Epithelial cell of esophagus (primary cell): ENCODE measurements at places on chromosomes 2 and 18.

- DNase-seq: peak; percentile 96
Measured at GRCh38 chr2:215843579-215843978, 169.8 kb downstream of the MREG start.

DNA sequence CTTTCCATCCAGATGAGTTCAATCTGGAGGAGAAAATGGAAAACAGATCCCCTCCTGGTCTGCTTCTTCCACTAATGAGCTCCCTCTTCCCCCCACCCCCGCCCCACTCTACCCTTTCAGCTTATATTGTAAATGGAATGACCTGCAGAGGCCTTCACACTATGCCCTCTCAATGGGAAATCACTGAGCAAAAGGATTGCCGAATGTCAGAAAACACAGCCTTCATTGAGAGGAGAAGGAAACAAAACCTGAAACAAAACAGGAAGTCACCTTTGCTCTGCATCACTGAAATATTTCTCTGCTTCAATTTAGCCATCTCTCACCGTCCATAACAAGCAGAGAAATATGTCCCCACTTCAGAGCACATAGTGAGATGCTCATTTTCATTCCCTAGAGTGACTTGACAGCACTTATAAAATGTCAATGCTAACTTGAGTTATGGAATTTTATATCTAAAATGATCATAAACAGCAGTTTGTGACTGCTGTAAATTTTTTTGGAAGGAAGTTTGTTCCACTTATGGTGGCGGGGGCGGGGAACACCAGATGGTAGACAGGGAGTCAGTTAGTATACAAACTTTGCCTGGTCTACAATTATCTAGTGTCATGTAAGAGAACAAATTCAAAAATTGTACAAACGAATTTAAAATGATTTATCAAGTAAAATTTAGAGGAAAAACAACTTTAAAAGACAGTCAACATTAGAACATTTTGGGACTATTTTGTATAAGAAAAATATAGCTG lies 1.8 kb upstream of the FRZB start:
- DNase-seq: no peak

GRCh38 chr2:218289639-218290315 lies 2.5 kb downstream of the TMBIM1 start:
- peak; percentile 82 for DNase-seq

- no peak for DNase-seq
Measured at GRCh38 chr2:196851088-196851487, 41.9 kb upstream of the C2orf66 start.

DNA sequence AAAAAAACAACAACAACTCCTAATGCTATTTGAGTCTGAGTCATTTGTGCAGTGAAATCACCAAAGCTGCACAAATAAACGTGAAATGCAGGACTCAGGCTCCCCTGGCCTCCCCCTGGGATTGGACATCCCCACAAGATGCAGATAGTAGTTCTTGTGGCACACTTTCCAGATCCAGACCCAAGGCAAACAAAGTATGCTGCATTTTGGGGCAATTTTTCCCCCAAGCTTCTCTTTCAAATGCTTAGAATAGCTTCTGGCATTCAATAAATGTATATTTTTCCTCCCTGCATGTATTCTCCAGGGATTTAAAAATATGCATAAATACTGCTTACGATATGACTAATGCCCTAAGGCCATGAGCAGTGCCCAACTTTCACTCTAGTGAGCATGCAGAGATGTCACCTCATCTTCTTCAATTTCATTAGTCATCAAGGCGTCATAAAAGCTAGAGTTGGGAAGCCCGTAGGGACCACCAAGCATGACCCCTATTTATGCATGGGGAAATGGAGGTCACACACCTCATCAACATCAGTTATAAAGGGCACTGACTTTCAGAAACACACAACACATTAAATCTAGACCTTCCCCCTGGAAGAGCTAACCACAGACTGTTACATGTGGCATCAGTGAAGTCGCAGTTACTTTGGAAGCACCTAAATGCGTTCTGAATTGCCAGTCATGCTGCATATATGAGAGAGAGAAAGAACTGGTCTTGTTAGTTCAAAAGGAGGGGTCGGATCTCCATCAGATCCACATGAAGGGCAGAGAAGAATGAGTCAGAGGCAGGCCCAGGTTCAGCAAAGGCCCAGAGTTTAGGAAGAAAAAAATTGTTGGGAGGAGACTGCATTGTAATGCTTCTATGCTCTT lies 374.1 kb downstream of the LPIN1 start:
- DNase-seq: peak; percentile 46

GRCh38 chr2:231161252-231161839 lies 36.5 kb upstream of the HTR2B start:
- no peak for DNase-seq

DNA sequence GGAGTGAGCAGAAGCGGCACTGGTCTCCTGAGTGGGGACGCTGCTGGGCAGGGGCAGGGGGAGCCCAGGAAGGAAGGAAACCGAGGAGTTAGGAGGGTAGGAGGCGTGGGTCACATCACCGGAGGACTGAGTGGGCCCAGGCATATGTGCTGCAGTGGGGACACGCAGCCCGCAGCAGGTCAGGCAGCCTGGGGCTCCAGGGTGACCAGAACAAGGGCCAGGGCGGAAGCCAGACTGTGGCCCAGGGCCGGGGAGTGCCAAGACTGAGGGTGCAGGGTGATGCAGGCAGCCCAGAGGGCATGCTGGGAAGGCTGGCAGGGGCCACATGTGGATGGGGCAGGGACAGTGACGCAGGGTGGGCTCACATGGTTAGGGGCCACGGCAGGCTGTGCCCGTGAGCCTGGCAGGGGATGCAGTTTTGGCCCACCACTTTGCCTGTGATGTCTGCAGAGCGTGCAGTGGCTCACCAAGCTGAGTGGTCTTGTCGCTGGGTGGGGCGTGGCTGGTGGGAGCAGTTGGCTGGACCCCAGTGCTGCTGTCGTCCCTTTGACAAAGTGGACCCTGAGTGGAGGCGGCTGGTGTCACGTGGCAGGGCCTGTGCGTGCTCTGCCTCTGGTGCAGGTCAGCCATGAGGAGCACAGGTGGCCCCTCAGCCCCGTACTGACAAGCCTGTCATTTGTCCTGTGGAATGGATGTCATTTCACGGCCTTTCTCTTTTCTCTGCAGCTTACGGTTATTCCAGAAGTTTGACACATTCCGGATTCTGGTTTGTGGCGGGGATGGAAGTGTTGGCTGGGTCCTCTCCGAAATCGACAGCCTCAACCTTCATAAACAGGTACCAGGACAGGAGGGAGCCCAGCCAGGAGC lies 87.1 kb downstream of the DGKD start:
- no peak for DNase-seq

GRCh38 chr18:51194604-51195003 lies 2.9 kb downstream of the MEX3C start:
- DNase-seq: no peak

GRCh38 chr2:39632876-39633275 lies 32.8 kb upstream of the TMEM178A start:
- peak; percentile 80 for DNase-seq

DNA sequence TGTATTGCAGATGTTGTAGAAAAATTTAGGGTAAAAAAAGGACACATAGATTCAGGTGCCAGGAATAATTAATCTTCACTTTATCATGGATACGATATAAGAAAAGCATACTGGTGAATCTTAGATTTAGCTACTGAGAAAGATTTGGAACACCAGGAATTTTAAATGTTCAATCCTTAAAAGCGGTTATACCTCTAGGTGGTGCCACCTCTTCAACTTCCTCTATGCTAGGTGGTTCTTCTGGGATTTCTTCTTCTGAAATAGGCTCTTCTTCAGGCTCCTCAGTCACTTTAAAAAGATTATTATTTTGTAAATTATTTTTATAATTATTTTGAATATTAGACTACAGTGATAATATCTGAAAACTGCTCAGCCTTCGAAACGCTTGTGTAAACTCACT lies 133.1 kb downstream of the TTN start:
- peak; percentile 1 for DNase-seq

- no peak for DNase-seq
Measured at GRCh38 chr2:162704496-162704895, 134.1 kb downstream of the KCNH7 start.

- no peak for DNase-seq
Measured at GRCh38 chr18:46243673-46244072, 139.5 kb downstream of the HAUS1 start.

DNA sequence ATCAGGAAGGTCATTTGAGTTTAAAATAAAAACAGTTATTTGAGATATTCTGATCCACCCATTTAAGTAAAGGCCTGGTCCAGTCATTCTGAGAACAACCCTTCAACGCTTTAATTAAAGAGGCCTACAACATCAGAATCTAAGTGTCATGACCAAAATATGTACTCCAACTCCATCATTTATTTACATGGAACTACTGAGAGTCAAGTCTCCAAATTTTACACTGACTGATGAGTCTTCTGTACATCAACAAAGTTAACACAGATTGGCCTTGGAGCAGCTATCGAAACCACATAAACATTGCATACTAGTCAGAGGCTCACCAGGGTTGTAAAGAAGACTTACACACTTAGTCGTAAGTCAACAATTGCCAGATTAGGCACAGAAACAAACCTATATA lies 37.1 kb downstream of the PIEZO2 start:
- DNase-seq: no peak

GRCh38 chr2:163664610-163665009 lies 71.2 kb downstream of the FIGN start:
- DNase-seq: peak; percentile 27

- DNase-seq: no peak
Measured at GRCh38 chr18:25705650-25706049, 353.7 kb upstream of the ZNF521 start.

DNA sequence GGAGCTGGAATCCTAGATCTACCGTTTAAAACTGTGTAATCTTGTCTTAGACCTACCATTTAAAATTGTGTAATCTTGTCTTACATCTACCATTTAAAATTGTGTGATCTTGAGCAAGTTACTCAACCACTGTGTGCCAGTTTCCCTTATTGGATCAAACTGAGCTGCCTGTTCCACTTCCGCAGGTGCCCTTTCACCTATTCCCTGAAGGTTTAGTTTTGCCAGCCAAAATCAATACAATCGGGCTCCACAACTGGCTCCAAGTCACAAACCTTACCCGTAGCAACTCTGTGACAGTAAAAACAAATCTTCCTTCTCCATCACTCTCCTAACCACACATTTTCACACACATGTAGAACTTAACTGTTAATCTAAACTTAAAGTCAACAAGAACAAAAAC lies 20.1 kb downstream of the DOCK10 start:
- DNase-seq: no peak

DNA sequence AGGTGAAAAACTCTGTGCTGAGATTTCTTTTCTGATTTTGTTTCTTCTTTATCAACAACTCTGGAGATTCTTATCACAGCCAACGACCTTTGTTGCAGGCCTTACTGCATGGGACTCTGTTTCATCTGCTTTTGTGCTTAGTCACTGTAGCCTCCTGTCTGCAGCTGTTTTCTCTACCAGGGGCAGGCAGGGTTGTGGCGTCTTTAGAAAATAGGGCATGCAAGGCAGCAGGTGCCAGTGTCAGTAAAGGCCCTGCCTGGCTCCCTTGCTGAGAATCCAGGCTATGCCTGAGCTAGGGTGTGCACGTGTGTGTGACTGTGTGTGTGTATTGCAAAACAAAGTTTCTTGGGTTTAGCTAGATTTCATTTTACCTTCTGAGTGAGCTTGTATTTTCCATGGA lies 14.6 kb upstream of the SLC9A2 start:
- peak; percentile 13 for DNase-seq

DNA sequence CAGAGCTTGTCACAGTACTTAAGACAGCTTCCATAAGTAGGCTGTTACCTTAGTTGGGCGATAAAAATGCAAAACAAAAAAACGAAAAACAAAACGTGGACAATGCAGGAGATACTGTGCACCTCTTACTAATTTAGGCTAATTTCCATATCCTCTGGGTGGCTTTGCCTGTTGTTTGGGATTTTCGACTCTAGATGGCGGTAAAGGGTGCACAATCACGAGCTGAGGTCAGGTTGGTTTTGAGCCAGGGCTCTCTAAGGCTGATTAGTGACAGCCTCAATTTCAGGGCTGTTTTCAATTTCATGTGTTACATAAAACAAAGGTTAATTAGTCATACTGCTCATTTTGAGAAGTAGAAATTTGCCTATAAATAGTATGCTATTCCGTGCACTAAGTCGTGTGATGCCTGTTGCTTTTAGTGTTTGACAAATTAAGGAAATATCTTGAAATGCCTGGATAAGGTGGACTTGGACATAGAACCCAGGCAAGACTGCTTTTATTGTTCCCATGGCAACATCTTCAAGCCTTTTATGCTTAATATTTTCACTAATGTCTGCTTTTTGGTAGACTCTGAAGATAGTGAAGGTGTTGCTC lies 493.1 kb downstream of the SOCS6 start:
- DNase-seq: peak; percentile 45

DNA sequence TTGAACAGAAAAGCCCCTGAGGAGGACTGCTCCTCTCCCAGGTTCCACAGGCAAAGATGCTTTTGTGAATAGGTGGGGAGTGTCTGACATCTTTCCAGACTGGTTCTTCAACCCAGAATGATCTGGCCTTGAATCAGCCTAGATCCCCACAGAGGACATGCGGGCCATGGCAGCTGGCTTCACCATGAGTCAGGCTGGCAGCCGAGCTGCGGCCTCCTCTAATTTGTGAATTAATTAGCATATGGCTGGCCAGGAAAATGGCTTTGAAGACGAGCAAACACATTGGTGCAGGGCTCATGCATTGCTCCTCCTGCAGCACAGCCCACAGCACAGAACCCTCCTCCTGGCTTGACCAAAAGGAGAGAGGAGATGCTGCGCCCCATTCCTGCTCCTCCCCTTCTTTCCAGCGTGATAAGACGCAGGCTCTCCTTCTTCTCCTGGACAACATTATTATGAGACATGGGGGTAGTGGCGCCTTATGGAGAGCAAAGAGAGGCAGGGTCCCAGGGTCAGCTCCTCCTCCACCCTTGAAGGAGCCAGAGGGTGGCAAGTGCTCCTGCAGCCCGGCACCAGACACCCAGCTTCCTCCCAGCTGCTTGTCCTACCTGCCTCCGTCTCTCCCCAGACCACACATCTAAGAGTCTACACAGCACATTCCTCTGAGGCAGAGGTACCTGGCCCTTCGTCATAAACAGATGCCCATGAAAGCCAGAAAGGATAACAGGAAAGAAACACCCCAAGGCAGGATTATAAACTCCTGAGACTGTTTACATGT lies 66.7 kb downstream of the EDAR start:
- DNase-seq: peak; percentile 97

DNA sequence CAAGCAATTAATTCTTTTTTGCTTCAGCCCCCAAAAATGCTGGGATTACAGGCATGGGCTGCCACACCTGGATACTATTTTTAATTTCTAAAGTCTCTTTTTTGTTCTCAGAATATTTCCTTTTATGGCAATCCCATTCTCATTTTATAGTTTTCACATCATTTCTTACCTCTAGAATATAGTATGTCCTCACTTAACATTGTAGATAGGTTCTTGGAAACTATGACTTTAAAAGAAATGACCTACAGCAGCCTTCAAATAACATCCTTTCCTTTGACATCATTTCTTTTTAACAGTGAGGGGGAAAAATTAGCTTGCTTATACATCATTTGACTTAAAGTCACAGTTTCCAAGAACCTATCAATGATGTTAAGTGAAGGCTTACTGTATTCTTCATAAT lies 31.6 kb downstream of the RBBP8 start:
- no peak for DNase-seq

GRCh38 chr2:227805578-227805977 lies 8.1 kb upstream of the CCL20 start:
- no peak for DNase-seq
